ENCODE measurements at places on chromosomes 2 and 18.

DNA sequence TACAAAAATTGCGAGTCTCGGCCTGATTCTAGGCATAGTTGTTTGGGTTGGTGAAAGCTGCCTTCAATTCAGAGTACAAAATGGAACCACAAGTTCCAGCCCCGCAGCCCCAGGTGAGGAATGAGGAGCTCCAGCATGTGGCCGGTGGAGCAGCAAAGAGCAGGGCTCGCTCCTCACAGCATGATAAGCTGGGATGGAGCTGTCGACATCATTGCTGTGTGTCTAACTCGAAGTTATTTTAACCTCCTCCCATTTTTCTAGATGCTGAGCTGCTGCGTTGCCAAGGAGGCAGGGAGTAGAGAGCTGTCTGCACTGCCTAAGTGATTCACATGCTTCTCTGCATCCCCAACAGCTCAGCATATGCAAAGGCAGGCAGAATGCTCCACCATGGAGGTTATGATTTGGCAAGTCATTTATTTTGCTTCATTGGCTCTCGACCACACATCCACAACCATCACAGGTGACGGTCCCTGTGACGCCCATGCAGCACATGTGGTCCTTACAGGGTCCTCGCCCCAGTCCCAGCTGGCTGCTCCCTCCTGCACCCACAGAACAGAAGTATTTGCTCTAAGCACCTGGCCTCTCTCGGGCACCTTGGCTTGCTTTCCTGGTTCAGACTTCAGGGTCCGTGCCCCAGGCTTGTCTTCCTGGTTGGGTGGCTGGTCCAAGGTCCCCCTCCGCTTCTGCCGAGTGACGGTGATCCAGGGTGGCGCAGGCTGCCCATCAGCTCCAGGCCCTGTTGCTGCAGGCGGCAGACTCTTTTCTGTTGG lies 66.0 kb upstream of the MGAT4A start:
- DNase-seq: no peak

- peak; percentile 20 for DNase-seq
Measured at GRCh38 chr18:6629635-6630140, 99.8 kb upstream of the ARHGAP28 start.

DNA sequence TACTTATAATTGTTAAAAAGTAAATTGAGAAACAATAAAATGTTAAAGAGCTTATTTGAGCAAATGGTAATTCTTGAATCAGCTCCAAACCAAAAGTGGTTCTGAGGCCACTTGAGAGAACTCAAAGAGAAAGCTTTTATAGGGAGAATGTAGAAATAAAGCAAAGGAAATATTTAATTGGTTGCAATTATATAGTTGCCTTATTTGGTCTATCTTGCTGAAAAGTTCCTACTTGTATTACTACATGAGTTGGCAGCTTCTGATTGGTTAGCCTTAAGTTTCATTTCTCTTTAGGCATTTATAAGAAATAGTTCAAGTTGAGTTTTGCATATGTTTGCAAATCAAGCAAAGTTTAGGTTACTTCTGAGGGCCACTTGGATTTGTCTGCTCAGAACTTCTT lies 38.1 kb downstream of the SCN2A start:
- no peak for DNase-seq

- DNase-seq: peak; percentile 13
Measured at GRCh38 chr2:160561551-160562295, 68.1 kb upstream of the RBMS1 start.

GRCh38 chr18:9428301-9428706 lies 47.0 kb upstream of the RALBP1 start:
- DNase-seq: no peak

DNA sequence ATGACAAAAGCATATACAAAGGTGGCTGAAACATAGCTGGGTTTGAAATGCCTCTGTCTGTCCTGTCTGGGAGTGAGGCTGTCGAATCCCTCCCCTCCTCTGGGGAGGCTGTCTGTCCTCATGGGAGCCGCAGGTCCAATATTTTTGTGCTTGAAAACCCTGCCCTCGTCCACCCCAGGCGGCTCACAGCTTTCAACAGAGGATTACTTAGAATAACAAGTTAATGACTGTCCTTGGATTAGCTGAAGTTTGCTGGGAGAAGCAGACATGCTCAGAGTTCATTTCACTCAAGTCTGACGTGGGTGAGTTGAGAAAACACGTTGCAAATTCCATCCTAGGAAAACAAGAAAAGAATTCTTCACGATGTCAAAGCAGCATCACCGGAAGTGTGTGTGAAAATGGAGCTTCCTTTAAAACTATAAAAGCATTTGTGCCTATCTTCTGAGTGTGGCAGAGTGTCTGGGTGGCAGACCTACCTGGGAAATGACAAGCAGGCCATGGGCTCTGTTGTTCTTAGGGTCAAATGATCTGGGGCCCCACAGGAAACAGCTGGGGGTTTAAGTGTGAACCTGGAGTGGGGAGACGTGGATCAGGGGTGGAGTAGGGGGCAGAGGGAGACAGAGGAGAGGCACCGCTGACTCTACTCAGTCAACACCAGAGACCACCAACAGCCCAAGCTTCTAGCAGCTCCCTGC lies 77.1 kb downstream of the DDX1 start:
- DNase-seq: no peak

DNA sequence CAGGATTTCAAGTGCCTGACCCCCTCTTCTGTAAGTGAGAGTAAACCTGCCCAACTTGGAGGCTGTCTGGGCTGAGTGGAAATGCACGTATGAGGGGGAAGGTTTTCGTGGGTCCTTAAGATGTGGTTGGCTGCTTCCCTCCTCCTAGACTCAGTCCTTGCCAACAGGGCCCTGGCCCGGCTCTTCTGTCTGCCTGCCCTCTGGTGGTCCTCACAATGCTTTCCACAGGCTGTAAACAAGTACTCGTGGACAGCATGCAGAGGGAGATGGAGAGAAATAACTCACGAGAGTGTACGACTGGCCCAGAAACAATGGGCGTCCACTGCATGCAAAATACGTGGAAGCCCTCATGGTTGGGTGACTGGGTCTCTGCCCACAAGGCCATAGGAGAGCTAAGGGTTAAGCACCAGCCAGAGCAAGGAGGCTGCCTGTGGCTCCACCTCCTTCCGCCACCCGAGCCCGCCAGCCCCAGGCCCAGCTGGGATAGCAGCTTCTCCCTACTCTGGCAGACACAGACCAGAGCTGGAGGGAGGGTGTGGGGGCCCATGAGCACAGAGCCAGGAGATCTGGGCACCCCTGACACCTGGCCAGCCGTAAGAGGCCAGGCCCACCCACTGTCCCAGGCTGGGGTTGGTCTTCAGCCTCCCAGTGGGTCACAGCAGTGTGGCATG lies 17.0 kb upstream of the ARHGEF4 start:
- no peak for DNase-seq

GRCh38 chr2:241876528-241877196 lies 7.1 kb downstream of the RTP5 start:
- no peak for DNase-seq

GRCh38 chr18:4020026-4020425 lies 435.1 kb downstream of the DLGAP1 start:
- no peak for DNase-seq
